HCT116 (cell line): ENCODE measurements at places on chromosomes 1 and 21.

DNA sequence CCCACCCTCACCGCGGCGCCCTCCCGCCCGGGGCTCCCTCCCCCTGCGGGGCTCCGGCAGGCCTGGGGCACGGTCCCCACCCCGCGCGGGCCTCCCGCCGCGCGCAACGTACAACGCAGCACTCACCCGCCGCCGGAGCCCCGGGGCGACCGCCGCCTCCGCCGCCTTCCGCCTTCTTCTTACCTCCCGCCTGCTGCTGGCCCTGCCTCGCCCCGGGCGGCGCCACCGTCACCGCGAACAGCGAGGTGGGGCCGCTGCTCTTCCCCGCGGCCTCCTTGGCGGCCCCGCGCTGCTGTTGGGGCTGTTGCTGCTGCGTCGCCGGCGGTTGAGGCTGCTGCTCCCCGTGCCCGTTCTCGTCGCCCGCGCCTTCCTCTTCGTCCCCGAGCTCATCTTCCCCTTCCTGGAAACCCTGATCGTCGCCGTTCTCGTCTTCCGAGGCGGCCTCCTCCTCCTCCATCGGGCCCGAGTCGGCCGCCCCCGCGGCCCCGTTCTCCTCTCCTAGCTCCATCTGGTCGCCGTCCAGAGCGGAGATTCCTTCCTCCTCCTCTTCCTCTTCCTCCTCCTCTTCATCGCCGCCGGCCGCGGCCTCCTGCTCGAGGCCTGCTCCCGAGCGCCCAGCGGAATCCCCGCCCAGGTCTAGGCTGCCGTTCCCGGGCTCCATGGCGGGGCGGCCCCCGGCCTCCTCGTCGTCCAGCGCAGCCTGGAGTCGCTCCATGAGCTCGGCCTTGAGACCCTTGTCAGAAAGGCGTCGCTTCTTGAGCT, 671 bp downstream of the HNRNPU start:
- H3K4me3 ChIP-seq = peak overlapping the region; percentile 98
- H3K27ac ChIP-seq = peak overlapping the region; percentile 94

DNA sequence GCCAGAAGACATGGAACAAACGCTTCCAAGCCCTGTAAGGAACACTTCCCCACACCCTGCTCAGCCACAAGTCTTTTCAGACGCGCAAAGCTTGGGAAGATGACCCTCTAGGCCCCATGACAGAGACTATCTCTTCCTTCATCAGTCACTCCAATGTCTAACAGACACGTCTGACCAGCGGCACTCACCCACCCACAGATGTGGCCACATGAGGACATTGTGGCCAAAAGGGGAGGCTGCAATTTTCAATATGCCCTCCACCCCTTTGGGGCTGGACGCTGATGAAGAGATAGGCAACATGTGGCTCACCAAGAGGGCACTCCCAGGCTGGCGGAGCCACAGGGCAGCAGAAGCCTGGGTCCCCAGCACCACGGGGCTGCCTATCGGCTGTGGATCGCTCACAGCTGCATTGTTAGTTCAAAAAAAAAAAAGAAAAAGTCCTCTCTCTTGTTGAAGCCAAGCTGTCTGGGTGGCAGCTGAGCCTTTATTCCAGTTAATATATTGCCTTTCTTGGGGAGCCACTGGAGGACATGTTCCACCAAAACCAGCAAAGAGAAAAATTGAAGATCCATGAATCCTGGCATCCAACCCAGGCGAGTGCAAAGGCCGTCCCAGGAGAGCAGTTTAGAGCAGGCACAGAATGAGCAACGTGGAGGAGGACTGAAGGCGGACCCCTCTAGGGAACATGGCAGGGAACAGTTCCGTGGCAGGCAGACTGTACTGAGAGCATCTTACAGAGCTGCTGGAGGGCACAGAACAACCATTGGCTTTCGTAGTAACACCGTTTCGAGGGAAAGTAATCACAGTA, 52.7 kb upstream of the GPR153 start:
- no peak overlapping the region for H3K27ac ChIP-seq
- H3K4me3 ChIP-seq = no peak overlapping the region
- peaks cover 2% of the 10 kb centered on the region; the same call in 1 of the 2 replicates for H3K36me3 ChIP-seq
- H3K27me3 ChIP-seq = no peaks in the 10 kb centered on the region

- no peak overlapping the region for H3K4me3 ChIP-seq
- H3K27ac ChIP-seq = no peak overlapping the region
- H3K4me1 ChIP-seq = no peaks in the 10 kb centered on the region
- no peaks in the 10 kb centered on the region for H3K27me3 ChIP-seq
- H3K36me3 ChIP-seq = no peaks in the 10 kb centered on the region
These were observed 407.5 kb downstream of the SMYD3 start for GRCh38 chr1:246099570-246099969.

DNA sequence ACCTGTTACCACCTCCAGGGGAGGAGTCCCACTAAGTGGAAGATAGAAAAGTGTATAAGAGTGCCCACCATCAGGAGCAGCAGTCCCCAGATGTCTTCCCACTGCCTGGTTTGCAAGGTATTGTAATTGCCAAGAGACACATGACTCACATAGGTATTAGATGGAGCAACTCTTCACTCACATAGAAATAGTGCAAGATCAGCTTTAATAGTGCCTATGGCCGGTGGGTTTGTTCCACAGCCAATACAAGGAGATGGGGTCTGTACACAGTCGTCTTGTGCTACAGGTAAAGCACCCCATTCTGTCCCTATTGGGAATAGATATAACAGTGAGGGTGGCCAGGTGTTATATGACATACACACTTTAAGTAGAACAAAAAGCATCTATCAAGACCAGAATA, 18.6 kb upstream of the GBP5 start:
- no peaks in the 10 kb centered on the region for H3K4me1 ChIP-seq
- no peaks in the 10 kb centered on the region for H3K36me3 ChIP-seq
- no peaks in the 10 kb centered on the region for H3K27me3 ChIP-seq
- no peak overlapping the region for H3K4me3 ChIP-seq
- DNase-seq = no peak

DNA sequence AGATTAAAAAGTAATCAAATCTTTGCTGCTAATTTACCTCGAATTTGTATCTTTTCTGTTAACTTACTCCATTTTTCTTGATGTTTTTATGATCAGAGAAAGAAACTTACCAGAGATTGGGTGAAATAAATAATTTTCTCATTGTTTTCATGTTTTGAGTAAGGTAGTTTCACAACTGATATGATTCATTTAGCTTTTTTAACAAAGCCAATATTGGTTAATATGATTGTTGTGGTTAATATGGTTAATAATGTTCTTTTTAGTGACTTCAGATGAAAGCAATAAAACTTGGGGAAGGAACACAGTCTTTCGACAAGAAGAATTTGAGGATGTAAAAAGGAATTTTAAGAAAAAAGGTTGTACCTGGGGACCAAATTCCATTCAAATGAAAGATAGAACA, 48.1 kb downstream of the MAP3K21 start:
- H3K27ac ChIP-seq = no peak overlapping the region
- no peaks in the 10 kb centered on the region for H3K27me3 ChIP-seq
- no peak for DNase-seq

- H3K27ac ChIP-seq = no peak overlapping the region
- H3K36me3 ChIP-seq = no peaks in the 10 kb centered on the region
- peaks cover 9% of the 10 kb centered on the region; the same call in 1 of the 2 replicates for H3K4me1 ChIP-seq
- no peaks in the 10 kb centered on the region for H3K27me3 ChIP-seq
These were observed 79.7 kb downstream of the KIF26B start for GRCh38 chr1:245234217-245235081.

DNA sequence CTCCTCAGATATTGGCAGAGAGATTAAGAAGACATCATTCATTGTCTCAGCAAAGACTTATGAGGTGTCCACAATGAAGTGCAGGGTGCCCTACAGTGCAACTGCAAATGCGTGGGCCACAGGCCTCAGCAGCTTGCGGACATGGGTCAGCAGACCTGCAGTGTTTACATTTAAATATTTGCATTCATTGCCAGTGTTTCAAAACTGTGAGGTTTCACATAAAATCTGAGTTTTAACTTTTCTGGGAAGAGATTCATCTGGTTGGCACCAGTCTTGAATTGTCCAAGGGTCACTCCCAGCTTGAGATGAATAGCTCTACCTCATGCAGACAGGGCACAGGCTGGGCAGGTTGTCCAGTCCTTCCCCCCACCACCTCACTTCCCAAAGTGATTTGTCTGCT, 286.8 kb upstream of the DUSP10 start:
- no peak for DNase-seq
- no peak overlapping the region for H3K4me3 ChIP-seq
- H3K27me3 ChIP-seq = no peaks in the 10 kb centered on the region

DNA sequence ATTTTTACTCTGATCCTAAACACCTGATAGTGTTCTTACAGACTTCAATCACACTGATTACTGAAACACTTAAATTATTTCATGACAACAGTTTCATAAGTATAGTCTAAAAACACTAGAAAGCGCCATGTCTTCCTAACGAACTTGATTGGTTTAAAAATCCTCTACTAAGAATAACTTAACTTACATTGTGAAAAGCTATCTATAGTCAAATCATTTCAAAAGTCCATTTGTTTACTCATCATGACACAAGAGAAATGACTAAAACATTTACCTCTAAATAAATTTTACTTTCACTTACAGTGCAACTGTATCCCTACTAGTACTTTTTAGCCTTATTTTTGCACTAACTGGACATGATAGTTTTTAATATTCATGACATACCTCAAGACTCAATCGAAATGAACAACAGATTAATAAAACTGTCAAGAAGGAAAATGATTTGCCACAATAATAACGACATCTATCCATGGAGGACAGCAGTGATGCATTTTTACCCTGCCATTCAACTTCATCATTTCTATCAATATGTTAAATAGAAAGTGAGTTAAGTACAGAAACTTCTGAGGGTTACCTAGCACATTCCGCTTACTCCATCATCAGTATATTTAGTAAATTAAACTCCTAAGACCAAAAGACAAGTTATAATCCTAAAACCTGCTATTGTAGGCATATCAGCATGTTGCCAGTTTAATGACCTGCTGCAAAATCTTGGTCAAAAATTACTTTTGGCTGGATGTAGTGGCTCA, 38.4 kb downstream of the AHCTF1 start:
- DNase-seq = no peak
- H3K4me1 ChIP-seq = no peaks in the 10 kb centered on the region
- H3K27ac ChIP-seq = no peak overlapping the region

DNA sequence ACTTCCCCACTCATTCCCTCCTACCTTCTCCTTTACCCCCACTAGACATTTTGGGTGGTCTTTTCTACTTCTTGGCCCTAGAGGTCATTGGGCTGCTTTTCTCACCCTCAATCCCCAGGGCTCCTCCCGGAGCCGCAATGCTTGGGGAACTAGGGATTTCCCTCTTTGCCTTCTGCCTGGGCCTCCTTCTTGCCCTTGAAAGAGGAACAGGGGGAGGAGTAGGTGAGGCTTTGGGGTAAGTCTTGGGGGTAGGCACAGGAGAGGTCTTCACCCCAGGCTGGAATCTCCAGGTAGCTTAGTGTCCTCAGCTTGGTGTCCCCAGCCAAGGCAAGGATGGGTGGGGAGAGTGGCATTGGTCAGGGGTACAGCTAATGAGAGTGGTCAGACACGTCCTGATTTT, 56.2 kb upstream of the EPS8L3 start:
- no peak overlapping the region for H3K27ac ChIP-seq
- DNase-seq = no peak
- H3K36me3 ChIP-seq = no peaks in the 10 kb centered on the region
- no peaks in the 10 kb centered on the region for H3K27me3 ChIP-seq
- no peak overlapping the region for H3K4me3 ChIP-seq

DNA sequence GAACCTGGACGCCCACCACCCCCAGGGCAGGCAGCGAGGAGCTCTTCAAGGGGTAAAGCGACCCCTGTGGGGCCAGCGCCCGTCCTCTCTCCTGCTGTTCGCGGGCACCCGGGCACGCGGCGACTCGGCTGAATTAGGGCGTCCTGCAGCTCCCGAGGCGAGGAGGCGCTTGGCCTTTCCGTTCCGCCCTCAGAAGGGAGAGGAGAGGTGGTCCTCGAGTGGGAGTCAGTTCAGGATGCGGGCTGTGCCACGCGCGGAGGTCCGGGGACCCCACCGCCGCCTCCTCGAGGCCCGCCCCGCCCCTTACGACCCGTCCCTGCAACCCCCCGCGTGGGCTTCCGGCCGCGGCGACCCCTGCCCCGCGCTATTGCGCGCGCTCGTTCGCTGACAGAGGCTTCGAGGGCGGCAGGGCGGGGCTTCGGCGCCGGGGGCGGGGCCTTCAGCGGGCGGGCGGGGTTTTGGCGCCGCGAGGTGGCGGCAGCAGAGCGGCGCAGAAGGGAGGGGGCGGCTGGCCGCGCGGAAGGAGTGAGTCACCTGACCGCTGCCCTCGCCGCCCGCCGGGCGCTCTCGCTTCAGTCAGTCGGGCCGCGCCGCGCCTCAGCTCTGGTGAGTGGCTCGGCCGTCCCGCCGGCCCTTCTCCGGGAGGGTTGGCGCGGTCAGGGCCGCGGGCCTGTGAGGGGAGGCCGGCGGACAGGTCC, at the start of gene BACH1:
TSS of gene BACH1 (plus strand) at position 575 of the 698 bp plus-strand sequence. CDS start 22,359 bp downstream, outside the sequence.
- H3K4me3 ChIP-seq = peak within 1 kb of the TSS; percentile 89
- no peaks in the 10 kb centered on the region for H3K36me3 ChIP-seq
- peak within 1 kb of the TSS; percentile 67 for H3K27ac ChIP-seq
- DNase-seq = peak; percentile 59
